ENCODE measurements at places on chromosomes 13 and 19. TPM values are rescaled to one million over a fixed set of nuclear protein-coding genes. Genes with fewer than 3 reads are reported as not detected.

- no peaks in the 10 kb centered on the region for H3K4me1 ChIP-seq
- no peaks in the 10 kb centered on the region for H3K27me3 ChIP-seq
- no peak for DNase-seq
- H3K36me3 ChIP-seq = peaks cover 3% of the 10 kb centered on the region
- H3K4me3 ChIP-seq = no peak overlapping the region
Measured at GRCh38 chr13:73945382-73945781, 188.8 kb downstream of the KLF12 start.

DNA sequence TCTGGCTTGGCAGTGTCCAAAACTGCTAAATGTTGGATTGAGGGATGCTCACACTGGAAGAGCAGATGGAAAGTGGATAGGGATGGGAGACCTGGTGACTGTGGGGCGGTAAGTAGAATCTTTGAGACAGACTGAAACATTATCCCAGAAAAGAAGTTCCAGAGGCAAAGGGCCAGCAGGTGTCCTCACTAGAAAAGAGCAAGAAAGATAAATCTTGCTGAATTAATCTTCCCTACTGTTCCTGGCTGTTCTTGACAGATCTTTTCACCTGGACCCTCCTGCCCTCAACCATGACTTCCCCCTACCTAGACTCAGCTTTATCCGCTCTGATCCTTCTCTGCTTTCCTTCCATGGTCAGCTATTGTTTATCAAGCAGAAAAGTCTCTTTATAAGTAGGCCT, 35.0 kb upstream of the FRY start:
- no peak overlapping the region for H3K4me3 ChIP-seq
- H3K36me3 ChIP-seq = no peaks in the 10 kb centered on the region
- H3K27me3 ChIP-seq = no peaks in the 10 kb centered on the region
- H3K27ac ChIP-seq = no peak overlapping the region

DNA sequence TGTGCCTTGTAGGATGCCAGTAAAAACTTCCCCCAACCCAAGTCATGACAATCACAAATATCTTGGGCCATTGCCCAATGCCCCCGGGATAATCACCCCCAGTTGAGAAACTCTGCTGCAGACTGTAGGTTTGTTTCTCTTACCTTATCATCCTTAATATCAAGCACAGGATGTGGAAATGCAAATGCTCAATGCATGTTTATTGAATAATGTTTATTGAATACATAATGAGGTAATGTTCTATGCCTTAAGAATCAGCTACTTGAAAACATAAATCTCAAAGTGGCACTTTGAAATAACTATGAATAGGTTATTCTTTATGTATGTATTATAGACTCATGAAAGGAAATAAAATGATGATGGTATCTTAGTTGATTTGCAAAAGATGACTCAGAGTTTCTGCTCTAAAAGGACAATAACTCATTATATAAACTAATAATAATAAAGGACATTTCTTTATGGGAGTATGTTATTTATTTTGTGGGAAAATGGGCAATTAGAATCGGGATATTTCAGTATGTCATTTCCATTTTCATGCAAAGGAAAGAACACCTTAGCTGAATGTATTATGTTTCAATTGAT, 414.2 kb downstream of the EFNB2 start:
- no peak overlapping the region for H3K4me3 ChIP-seq
- no peaks in the 10 kb centered on the region for H3K4me1 ChIP-seq
- H3K36me3 ChIP-seq = no peaks in the 10 kb centered on the region
- no peaks in the 10 kb centered on the region for H3K27me3 ChIP-seq
- no peak for DNase-seq

The PPP1R13L gene
- polyA plus RNA-seq = 6.9 TPM

GRCh38 chr13:80562433-80563156, 221.7 kb upstream of the SPRY2 start:
- H3K36me3 ChIP-seq = no peaks in the 10 kb centered on the region
- H3K27ac ChIP-seq = no peak overlapping the region
- H3K4me3 ChIP-seq = no peak overlapping the region
- no peak for DNase-seq
- H3K4me1 ChIP-seq = no peaks in the 10 kb centered on the region
- no peaks in the 10 kb centered on the region for H3K27me3 ChIP-seq

The DCAF15 gene
- polyA plus RNA-seq = 160 TPM

The PLK5 gene
- polyA plus RNA-seq = not detected

The ACP7 gene
- not detected for polyA plus RNA-seq

DNA sequence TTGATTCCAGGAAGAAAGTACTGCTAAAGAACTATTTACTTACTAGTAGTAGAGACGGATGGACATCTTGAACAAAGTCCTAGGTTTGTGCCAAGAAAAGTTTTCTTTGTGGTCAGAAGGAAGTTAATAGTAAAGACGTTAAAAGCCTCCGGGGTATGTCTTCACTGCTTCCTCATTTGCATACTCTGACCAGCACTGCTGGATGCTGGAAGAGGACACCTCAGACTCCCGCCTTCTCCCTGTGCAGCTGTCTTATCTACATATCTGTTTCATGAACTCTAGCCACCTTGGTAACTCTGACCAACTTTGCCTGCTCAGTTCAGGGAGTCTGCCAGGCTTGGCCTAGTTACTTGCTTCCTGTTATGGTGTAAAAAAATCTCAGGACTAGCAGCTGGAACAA, 1109.1 kb upstream of the MIR17HG start:
- DNase-seq = no peak
- no peaks in the 10 kb centered on the region for H3K4me1 ChIP-seq
- no peak overlapping the region for H3K4me3 ChIP-seq
- no peak overlapping the region for H3K27ac ChIP-seq

GRCh38 chr13:41107104-41107571, 25.5 kb downstream of the KBTBD6 start:
- no peak for DNase-seq
- no peak overlapping the region for H3K4me3 ChIP-seq
- no peaks in the 10 kb centered on the region for H3K27me3 ChIP-seq
- no peak overlapping the region for H3K27ac ChIP-seq

GRCh38 chr19:50204811-50205675, 1.6 kb downstream of the MYH14 start:
- peaks cover 20% of the 10 kb centered on the region for H3K4me1 ChIP-seq
- H3K4me3 ChIP-seq = no peak overlapping the region
- H3K27ac ChIP-seq = no peak overlapping the region
- no peaks in the 10 kb centered on the region for H3K27me3 ChIP-seq

GRCh38 chr13:20798027-20798426, 24.3 kb upstream of the EEF1AKMT1 start:
- peaks cover 35% of the 10 kb centered on the region for H3K36me3 ChIP-seq
- H3K4me3 ChIP-seq = no peak overlapping the region
- peak; percentile 57 for DNase-seq
- no peaks in the 10 kb centered on the region for H3K27me3 ChIP-seq

The MISP gene
- not detected for polyA plus RNA-seq

DNA sequence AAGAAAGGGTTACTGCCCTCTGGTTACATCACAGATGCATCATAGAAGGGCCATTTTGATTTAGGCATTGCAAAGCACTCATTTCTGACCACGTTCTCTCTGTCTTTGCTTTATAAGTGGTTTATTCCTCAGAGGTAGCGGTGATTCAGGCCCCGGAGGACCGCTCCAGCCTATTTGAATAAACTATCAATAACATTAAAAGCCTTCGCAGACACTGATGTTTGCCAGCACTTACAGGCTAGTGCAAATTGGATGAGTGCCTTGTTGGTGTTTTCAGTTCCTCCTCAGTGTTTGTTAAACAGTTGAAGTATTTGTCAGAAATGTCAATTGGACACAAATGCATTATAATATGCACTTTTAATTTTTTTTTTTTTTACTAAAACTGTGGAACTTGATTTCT, 120.2 kb downstream of the RXFP2 start:
- H3K4me3 ChIP-seq = no peak overlapping the region
- H3K4me1 ChIP-seq = peaks cover 13% of the 10 kb centered on the region
- no peak overlapping the region for H3K27ac ChIP-seq

GRCh38 chr13:29955137-29955650, 104.8 kb upstream of the UBL3 start:
- H3K27ac ChIP-seq = no peak overlapping the region
- no peak for DNase-seq
- H3K36me3 ChIP-seq = no peaks in the 10 kb centered on the region
- H3K4me3 ChIP-seq = no peak overlapping the region

GRCh38 chr19:34731019-34731829, 2.8 kb upstream of the ZNF181 start:
- H3K4me3 ChIP-seq = no peak overlapping the region
- no peaks in the 10 kb centered on the region for H3K36me3 ChIP-seq
- H3K27ac ChIP-seq = no peak overlapping the region
- H3K27me3 ChIP-seq = peaks cover 8% of the 10 kb centered on the region
- no peak for DNase-seq
- peaks cover 25% of the 10 kb centered on the region for H3K4me1 ChIP-seq
